ENCODE measurements at places on chromosomes 6 and 20.
A peak's percentile ranks its signal among the peaks of the same experiment; 100 is the strongest.

DNA sequence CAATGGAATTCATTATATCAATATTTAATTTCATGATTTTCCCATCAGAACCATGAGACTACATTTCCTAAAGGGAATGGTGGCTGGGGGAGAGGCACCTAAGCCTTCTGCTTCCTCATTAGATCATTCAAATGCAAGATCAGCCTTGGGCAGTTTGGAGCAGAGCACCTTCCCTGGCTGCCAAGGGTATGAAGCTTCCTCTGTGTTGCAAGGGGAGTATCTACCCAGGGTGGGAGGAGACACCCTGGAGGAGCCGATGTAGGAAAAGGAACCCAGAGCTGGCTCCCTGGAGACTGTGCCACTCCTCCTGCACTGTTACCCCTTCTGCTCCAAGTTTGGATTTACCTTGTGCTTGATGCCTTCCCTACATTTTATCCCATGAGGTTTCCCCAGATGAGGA lies 299.7 kb upstream of the PRDM1 start:
- DNase-seq: no peak

GRCh38 chr20:57843941-57844625 lies 134.3 kb upstream of the PMEPA1 start:
- DNase-seq: no peak

DNA sequence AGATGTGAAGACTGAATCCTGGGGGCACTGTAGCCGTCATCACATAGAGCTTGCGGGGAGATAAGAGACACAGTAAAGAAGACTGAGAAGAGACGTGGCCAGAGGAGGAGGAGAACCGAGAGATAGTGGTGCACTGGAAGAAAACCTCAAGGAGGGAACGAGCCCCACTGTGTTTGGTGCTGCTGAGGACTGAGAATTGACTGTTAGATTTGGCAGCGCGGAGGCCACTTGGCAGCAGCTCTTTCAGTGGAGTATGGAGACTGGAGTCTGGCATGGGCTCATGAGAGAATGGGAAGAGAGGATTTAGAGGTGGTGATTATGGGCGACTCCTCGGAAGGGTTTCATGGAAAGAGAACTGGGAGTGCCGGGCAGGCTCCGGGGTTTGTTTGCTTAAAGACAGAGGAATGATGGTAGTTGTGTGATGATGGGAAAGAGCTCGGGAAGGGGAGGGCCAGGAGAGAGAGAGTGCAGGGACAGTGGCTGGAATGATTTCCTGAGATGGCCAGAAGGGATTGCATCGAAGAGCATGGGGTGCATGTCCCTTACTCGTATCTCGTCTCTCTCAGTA lies 18.0 kb downstream of the CDYL start:
- DNase-seq: no peak

DNA sequence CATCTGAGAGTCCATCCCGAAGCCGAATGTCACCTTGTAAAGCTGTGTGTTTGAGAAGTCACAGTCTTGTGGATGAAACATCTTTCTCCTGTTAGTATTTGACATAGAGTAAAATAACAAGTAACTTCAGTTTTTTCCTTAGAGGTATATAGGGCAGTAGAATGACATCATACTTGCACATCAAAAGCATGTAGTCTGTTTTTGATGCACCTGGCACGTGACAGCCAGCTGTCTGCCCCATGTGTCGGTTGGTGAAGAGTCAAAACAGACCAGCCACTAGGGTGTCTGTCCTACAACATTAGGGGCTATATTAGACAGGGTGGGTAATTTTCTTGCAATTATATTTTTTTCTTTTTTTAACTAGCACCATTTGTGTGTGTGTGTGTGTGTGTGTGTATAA lies 70.2 kb downstream of the SNX9 start:
- no peak for DNase-seq

GRCh38 chr6:19552588-19552987 lies 284.6 kb upstream of the ID4 start:
- no peak for DNase-seq

- DNase-seq: no peak
Observed at GRCh38 chr6:8268606-8269005, 166.3 kb upstream of the EEF1E1 start.

DNA sequence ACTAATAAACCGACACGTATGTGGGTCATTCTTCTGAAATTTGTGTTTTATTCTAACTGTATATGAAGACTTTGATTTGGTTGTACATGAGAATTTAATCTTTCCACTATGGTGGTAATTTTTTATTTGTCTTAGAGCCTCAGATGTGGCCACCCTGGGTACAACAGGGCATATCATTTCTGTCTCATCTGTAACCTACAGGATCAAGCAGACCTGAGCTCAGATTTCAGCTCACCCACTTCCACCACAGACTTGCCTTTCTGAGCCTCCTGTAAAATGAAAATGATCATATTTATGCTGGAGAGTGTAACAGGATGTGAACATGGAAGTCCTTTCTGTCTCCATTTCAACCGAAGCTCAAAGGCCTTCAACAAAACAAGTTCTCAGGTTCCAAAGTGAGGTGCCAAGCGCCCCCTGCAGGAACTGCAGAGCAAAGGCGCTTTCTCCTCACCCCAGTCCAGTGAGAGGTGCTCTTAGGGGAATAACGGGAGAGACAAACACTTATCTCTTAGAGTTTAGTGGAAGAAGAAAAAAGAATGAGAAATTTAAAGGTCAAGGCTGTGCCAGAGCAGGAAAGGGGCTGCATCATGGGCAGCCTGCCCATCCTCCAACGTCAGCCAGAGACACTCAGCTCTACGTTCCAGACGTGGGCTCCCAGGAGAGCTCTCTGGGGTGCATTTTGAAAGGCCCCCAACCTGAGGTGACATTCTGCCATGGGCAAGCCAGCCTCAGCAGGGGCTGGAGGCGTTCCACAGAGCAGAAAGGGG lies 23.0 kb upstream of the CD24 start:
- peak; percentile 70 for DNase-seq

DNA sequence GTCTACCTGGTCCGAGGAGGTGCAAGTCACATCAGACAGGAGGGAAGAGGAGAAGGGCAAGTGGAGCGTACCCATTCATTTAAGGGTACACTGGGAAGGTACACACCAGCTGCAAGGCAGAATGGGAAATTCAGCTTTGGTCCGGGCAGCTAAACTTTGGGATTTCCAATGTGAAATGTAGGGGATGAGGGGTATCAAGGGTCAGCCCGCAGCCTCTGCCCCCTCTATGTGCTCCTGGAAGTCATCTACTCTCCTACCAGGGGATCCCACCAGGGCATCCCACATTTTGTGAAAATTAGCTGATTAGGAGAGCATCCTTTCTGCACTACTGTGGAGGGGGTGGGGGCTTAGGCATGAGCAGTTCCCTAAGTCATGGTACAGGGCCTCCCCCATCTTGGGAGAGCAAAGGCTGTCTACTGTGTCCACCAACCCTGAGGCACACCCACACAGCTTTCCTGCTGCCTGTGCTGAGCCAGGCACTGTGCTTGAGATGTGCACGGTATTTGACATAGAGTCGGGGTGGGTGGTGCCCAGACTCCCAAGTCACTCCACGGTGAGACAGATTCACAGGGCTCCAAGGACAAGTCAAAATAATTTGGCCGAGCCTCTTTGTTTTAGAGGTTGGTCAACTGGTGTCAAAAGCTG lies 189.1 kb upstream of the SULF2 start:
- no peak for DNase-seq

DNA sequence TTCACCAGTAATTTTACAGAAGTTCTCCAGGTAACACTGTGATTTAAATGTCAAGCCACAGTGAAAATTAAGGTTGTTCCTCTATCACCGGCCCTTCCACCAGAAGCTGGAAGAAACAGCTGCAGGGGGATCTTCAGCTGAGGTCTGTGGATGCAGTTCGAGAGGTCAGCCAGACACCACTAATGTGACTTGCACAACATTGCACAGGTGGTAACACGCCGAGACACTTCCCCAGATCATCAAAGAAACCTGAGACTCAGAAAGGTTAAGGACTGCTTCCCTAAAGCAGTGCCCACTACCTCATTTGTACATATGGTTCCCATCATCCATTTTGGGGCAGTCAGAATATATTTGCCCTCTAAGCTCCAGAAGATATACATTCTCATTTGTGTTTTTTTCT lies 8.1 kb upstream of the SERPINB9 start:
- DNase-seq: no peak

DNA sequence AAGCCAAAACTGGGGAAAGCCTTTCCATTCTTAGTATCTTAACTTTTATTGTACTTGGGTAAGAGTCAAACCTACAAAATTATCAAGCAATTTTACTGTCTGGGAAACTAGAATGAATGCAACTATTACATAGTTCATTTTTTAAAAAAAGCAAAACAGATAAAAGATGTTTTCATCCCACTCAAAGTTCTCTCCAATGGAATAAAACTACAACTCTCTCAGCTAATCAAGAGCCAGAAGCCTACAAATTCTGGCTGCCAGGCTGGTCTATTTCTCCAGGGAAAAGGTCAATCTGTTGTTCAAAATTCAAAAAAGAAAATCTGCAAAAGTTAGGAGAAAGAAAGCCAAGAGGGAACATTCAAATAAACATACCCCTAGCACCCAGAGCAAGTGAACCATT lies 56.2 kb downstream of the COL12A1 start:
- DNase-seq: no peak

DNA sequence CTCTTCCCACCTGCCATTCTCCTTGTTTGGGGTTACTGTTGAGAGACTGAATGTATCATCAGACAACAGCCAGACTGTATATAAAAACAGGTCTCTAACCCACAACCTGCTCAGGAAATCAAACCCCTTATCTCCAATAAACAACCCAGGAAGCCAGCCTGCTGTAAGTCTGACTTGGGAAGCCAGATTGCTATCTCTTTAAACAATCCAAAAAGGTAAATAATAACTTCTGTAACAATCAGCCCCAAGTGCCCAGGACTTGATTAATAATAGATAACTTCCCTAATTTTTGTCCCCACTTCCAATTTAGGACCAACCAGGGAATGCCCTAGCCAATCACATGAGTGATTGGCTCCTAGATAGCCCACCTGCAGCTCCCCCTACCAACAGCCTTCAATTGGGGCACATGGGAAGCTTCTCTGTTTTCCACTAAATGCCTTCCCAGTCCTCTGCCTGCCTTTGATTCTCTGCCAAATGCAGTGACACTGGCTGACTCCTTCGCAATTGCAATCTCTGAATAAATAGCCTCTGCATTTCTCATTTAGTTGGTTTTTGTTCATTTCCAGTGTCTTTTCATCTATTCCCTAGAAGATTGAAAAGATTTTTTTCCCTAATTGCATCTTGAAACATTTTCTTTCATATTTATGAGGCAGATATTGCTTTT lies 117.1 kb upstream of the TAB2 start:
- DNase-seq: no peak

DNA sequence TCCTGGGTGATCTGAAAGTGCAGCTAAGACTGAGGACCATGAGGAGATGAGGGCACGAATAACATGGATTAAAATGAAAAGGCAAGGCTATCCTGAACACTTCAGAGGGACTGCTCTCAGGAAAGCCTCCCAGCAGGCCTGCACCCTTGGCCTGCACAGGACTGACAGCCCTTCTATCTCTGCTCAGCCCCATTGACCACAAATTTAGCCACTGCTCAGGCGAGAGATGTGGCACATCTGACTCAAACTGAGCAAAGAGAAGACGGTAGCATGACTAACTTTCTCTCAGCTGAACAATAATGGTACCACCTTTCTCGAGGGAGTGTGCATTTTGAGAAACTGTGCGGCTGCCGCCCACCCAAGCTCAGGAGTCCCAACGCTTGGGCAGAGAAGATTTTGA lies 257.5 kb downstream of the ADGB start:
- DNase-seq: no peak

GRCh38 chr20:23477223-23477622 lies 13.7 kb upstream of the CST8 start:
- no peak for DNase-seq

DNA sequence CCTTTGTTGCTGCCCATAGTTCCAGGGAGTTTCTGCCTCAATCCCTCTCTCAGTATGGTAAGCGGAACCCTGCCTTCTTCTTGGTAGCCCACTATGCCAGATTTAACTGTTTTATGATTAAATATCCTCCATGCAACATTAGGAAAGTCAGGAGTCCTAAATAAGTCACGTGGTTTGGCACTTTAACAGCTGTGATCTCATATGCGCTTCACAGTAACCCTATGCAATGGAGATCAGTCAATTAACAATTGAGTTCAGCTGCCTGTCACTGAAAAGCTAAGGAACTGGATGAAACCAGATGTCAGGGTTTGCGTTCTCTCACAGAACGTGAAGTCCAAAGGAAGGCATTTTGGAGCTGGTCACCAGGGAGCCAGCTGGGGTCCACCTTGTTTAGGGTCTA lies 81.6 kb downstream of the PSMB1 start:
- DNase-seq: no peak
